Skeletal muscle tissue (tissue), 5 donors: ENCODE measurements at places on chromosomes 7 and 10. TPM values are rescaled to one million over a fixed set of nuclear protein-coding genes. Genes with fewer than 3 reads are reported as not detected.

Gene CAMK2B
- 4.7 TPM for total RNA-seq

Gene PRR15
- total RNA-seq: not detected

Gene C7orf57
- not detected for total RNA-seq

Gene ELN
- 107 TPM for total RNA-seq

Gene CYP26A1
- 0.52 TPM for total RNA-seq

Gene DRGX
- not detected for total RNA-seq

Gene EPO
- total RNA-seq: not detected

Gene PANK1
- total RNA-seq: 17.7 TPM

Gene ITIH2
- 1.6 TPM for total RNA-seq

Gene PROSER2
- 1.0 TPM for total RNA-seq

Gene NME8
- total RNA-seq: not detected

Gene PPP1R3C
- total RNA-seq: 218 TPM

Gene TSPAN12
- total RNA-seq: 33.4 TPM

Gene SPDYE8
- not detected for total RNA-seq

Gene SMARCD3
- total RNA-seq: 101 TPM

Gene CYP3A7
- 0.52 TPM for total RNA-seq

Gene SYCE1
- total RNA-seq: not detected

Gene HECW1
- not detected for total RNA-seq

Gene ZNF503
- total RNA-seq: 3.7 TPM

Gene HPS1
- total RNA-seq: 8.9 TPM
